Stimulated activated CD8-positive, alpha-beta memory T cell treated with anti-CD3 and anti-CD28 coated beads, Interleukin-7, amount 100 ng/mL, for 1 hour (primary cell): ENCODE measurements at places on chromosomes 5 and 9.

- no peak for DNase-seq
Observed at GRCh38 chr5:83586874-83587776, 115.6 kb downstream of the VCAN start.

DNA sequence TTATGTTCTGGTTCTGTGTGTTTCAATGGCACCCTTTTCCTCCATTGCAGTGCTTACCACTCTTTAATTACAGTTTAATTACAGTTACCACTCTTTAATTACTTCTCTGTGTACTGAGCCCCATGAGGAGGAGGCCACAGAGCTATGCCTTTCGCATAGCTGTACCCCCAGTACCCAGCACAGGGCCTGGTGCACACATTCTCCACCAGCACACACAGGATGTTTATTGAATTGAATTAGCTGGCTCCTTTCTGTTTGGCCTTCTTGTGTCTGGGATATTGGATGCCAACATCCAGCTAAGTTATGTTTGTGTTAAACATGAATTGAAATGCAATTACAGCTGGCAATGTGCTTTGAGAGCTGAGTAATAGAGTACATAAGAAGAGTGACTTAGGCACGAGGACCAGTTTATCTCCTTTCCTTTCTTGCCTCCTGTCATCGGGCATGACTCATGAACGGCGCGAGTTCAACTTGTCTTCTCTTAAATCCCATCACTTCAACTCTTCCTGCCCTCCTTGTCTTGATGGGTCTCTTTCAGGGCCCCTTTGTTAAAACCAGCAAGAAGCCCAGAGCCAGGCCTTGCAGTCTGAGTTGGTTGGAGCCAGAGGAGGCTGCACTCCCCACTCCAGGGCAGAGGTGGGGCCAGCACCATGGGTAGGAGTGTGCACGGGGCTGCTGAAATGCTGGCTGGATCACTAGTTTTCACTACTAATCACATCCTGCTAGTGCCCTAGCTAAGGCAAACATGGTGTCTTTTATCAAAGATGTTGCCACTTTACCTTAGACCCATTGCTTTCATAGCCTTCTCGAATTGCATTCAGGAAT lies 37.4 kb downstream of the MVB12B start:
- DNase-seq, result no peak

GRCh38 chr9:115921301-115921700 lies 232.3 kb upstream of the PAPPA start:
- DNase-seq, result no peak

GRCh38 chr5:98775246-98776065 lies 2.0 kb downstream of the RGMB start:
- no peak for DNase-seq

GRCh38 chr5:142652563-142652962 lies 33.3 kb downstream of the FGF1 start:
- DNase-seq, result no peak

GRCh38 chr5:171927345-171927941 lies 79.0 kb downstream of the FBXW11 start:
- DNase-seq, result no peak

DNA sequence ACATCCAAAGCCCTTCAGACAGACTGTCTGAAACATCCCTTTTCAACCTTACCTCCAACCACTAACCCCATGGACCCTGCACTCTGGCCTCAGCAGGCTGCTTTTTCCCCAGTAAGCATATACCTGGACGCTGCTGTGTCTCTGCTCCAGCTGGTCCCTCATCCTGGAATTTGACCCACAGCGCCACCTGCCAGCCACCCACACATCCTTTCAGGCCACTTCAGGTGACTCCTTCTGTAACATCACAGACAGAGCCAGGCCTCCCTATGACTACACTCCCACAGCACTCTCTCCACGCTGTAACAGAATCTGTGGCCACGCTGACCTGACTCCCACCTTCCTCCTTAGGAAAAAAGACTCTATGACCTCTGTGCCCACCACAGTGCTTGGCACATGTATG lies 3.4 kb downstream of the MGAT1 start:
- DNase-seq, result no peak

GRCh38 chr9:93675336-93676150 lies 99.2 kb downstream of the PHF2 start:
- no peak for DNase-seq

DNA sequence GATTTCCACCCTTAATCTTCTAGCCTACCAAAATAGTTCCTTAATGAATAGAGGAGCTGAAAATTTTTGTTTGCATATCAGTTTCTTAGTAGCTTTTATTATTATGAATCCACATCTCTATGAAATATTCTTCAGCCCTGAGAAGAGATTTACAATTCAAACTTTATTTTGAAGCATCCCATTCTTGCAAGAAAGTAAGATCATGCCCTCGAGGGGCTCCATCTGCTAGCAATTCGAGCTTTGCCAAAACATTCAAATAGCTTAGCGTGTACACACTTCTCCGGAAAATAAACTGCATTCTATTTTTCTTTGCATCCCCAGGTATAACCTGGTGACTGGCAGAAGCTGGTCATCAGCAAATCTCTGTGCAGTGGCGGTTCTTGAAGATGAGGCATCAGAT lies 370.7 kb downstream of the MTRR start:
- DNase-seq, result no peak

DNA sequence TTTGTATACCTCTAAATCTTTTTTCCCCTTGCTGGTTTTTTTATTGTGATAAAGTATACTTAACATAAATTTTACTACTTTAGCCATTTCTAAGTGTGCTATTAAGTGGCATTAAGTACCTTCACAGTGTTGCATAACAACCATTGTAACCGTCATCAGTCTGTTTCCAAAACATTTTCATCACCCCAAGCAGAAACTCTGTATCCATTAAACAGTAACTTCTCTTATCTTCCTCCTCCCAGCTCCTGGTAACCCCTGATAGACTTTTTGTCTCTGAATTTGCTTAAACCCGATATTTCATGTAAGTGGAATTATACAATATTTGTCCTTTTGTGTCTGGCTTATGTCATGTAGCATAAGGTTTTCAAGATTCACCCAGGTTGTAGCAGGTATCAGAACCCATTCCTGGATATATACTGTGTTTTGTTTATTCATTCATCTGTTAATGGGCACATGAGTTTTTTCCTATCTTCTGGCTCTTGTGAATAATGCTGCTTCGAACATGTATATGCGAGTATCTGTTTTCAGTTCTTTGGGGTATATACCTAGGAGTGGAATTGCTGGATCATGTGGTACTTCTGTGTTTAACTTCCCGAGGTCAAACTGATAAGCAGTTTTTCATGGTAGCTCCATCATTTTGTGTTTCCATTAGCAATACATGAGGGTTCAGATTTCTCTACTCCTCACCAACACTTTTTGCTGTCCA lies 66.4 kb downstream of the EHMT1 start:
- no peak for DNase-seq

- DNase-seq, result no peak
Observed at GRCh38 chr9:89803403-89803802, 198.6 kb downstream of the GADD45G start.
